Activated effector memory CD4-positive, alpha-beta T cell treated with anti-CD3 and anti-CD28 coated beads, Interleukin-2, amount 50 U/mL, for 16 hours (primary cell): ENCODE measurements at places on chromosomes 4 and X.

DNA sequence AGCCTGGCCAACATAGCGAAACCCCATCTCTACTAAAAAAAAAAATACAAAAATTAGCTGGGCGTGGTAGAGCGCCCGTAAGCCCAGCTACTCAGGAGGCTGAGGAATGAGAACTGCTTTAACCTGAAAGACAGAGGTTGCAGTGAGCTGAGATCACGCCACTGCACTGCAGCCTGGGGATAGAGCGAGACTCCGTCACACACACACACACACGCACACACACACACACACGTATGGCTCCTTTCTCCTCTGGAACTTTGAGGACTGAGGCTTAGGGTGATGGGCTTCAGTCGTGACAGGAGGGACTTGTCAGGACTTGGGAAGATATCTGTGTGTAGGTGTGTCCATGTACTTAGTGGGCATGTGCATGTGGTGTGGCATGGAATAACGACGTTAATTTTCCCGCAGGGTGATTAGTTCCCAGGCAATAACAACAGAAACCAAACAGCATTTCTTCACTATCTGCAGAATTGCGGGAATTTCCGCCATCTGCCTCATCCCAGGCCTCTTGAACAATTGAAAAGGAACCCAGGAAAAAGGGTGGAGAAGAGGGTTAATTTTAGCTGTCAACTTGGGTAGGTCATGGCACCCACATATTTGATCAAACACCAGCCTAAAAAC lies 47.7 kb downstream of the RWDD4 start:
- no peak for DNase-seq

DNA sequence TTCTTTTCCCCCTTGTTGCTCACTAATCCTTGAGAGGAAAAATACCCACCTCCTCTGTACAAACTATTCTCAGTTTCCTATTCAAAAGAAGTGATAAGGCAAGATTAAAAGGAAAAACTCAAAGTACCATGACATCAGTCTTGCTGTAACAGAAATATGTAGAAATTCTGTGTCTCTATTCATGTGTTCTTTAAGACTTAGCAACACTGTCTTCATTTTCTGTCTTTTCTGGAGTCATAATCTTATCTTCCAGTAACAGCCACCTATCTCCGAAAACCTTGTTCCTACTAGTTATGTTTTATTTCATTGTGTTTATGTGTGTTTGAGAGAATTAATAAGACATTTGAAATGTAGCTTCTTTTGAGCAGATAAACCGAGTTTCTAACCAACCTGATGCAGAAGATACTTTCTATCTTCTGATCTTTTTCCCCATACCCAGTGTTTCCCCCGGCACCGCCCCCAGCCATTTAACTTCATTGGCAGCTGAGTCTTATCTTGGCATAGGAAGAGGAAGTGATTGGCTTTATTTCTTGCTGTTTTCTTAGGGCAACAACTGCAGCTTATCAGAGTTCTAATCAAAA lies 8.0 kb downstream of the FAM241A start:
- DNase-seq: peak; percentile 66

GRCh38 chrX:7242613-7243012 lies 94.7 kb upstream of the PUDP start:
- DNase-seq: no peak

- DNase-seq: no peak
These were observed 3.7 kb upstream of the CXCL6 start for GRCh38 chr4:73832651-73833237.
